Osteocyte (in vitro differentiated cells): ENCODE measurements at places on chromosomes 6 and 20. TPM values are rescaled to one million over a fixed set of nuclear protein-coding genes. Genes with fewer than 3 reads are reported as not detected.

The MCM3 gene
- 32.1 and 32.6 TPM in 2 replicates for total RNA-seq

The C6orf15 gene
- not detected in 2 replicates for total RNA-seq

The GATA5 gene
- total RNA-seq, result not detected in 2 replicates

The NT5E gene
- 193 and 197 TPM in 2 replicates for total RNA-seq

The SLC17A5 gene
- total RNA-seq, result 20.2 and 20.4 TPM in 2 replicates
